ENCODE measurements at places on chromosomes 11 and 22. TPM values are rescaled to one million over a fixed set of nuclear protein-coding genes. Genes with fewer than 3 reads are reported as not detected.
A peak's percentile ranks its signal among the peaks of the same experiment; 100 is the strongest.

The RIC3 gene
- 2.4 TPM for total RNA-seq

The IGF2 gene
- 0.45 TPM for total RNA-seq

The RTCB gene
- 228 TPM for total RNA-seq

The OR52H1 gene
- not detected for total RNA-seq

The JAM3 gene
- total RNA-seq, result 53.9 TPM

The GAL3ST3 gene
- total RNA-seq, result not detected

The KBTBD4 gene
- 26.9 TPM for total RNA-seq

The TCP11L1 gene
- total RNA-seq, result 17.3 TPM

The WNT7B gene
- 15.7 TPM for total RNA-seq

The MS4A4A gene
- total RNA-seq, result not detected

- no peak for DNase-seq
Measured at GRCh38 chr11:24267014-24267413, 229.8 kb upstream of the LUZP2 start.

DNA sequence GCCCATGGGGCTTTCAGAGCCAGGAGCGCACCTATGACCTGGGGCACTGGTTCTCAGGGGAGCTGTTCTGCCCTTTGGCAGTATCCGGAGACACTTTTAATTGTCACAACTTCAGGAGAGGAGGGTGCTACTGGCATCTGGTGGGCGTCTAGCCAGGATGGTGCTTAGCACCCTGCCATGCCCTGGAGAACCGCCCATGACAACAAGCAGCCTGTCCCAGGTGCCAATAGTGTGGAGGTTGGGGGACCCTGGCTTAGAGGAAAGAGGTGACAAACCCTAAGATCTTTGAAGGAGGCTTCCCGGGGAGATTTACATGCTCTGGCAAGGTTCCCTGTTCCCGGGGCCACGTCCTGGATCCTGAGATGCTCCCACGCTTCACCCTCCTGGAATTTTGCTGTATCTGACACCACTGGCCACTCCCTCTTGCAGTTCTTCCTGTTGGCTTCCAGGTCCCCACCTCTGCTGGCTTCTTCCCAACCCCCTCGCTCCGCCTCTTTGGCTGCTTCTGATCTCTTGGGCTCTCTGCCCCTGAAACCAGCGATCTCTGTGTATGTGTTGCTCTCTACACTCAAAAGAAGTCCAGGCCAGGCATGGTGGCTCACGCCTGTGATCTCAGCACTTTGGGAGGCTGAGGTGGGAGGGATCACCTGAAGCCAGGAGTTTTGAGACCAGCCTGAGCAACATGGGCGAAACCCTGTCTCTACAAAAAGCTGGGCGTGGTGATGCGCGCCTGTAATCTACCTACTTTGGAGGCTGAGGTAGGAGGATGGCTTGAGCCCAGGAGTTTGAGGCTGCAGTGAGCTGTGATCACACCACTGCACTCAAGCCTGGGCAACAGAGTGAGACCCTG is 31.1 kb downstream of the FADS3 start:
- DNase-seq, result peak; percentile 23

- DNase-seq, result peak; percentile 77
Measured at GRCh38 chr22:36277482-36278291, 24.8 kb downstream of the APOL1 start.

DNA sequence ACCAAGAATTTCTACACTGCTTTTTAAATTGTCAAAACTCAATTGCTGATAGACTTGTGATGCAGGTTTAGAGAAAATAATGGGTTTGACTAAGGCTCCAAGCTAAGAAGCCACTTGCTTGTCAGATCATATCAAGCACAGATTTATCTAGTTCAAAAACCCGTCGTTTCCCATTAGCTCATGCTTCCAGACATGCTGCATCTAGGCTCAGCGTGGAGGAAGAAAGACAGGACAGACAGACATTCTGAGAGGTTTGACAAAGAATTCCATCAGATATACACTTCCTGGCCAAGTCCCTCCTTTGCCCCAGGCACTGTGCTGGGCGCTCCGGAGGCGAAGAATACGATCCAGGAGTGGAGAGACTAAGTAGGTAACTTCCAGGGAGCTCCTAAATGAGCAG is 76.8 kb downstream of the KCNC1 start:
- DNase-seq, result no peak

DNA sequence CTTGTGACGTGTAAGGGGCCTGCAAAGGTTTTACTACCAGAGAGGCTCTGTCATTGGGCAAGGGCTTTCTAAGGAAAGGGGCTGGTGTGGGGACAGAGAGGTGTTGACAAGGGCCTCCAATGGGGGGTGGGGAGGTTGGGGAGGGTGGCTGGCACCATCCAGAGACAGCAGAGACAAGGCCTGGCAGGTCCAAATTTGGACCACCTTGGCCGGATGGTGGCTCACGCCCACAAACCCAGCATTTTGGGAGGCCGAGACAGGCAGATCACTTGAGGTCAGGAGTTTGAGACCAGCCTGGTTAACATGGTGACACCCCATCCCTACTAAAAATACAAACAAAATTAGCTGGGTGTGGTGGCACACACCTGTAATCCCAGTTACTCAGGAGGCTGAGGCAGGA is 2.2 kb upstream of the CHRM4 start:
- no peak for DNase-seq

DNA sequence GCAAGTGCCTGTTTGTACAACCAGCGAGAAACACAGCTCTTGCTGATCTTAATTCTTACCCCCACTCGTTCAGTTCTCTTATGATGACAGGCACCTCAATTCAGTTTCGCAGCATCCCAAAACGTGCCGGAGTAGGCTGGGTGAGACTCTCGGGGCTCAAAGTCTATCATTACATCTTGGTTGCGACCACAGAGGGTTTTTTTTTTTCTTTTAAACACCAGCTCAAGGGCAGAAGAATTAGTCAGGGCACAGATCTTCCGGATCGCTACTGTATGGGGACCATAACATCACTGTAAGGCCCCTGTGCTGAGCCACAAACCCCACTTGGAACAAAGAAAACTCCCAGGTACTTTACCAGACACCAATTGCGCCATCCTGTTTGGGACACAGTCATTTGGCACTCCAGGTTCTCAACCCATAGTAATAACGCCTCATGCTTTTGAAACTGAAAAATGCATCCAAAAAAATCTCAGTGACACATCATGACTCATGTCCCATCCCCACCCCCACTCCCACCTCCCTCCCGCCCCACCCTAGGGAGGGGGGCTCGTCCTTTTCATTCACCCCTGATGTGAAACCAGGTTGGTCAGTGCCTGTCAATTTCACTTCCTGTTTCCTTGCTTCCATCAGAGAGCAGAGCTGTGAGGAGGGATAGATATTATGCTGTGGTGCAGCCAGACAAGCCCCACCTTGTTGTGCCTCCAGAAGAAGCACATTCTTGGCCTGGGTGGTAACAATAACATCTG is 41.0 kb upstream of the CD5 start:
- peak; percentile 64 for DNase-seq

DNA sequence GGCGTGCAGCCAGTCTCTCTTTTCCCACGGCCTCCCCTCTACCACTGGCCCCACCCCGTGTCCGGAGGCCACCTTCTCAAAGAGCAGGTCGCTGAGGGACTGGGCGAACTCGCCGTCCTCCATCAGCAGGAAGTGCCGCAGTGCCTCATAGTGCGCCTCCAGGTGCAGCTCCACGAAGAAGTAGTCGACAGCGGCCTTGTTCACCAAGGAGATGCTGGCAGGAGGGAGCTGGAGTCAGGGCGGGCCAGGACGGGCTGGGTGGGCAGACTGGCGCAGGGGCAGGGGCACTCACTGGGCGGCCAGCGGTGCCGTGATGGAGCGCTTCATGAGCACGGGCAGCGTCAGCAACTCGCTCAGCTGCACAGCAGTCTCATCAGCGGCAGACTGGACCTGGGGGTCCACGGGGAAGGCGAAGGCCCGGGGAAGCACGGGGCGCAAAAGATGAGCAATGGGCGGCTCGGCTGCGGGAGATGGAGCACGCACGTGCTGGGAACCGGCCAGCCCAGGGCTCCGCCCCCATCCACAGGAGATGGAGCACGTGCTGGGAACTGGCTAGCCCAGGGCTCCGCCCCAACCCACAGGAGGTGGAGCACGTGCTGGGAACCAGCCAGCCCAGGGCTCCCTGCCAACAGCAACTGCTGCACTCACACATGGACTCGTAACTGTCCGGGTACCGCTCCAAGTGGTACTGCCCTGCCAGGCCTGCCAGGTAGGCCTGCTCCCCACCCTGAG is 18.4 kb downstream of the SELENOO start:
- DNase-seq, result peak; percentile 69

DNA sequence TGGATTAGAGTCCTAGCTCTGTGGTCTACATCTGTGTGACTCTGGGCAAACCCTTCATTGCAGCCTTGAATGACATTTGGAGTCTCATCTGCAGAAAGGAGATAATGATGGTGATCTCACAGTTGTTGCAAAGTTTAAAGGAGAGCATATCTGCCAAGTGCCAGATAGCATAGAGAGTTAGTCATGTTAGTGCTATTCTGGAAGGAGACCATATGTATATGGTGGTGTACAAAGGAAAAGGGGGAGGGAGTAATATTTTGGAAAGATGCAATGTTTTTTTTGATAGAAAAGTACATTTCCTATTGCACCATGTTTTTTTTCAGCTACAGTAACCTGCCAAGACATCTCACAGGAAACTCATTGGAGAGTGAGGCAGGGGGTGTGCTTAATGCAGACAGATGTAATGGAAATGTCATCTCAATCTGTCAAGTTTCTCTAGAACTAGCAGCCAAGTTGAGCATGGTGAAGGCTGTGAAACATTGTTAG is 92.1 kb upstream of the NARS2 start:
- DNase-seq, result no peak

- DNase-seq, result peak; percentile 17
Measured at GRCh38 chr11:79314906-79315689, 125.7 kb downstream of the TENM4 start.

DNA sequence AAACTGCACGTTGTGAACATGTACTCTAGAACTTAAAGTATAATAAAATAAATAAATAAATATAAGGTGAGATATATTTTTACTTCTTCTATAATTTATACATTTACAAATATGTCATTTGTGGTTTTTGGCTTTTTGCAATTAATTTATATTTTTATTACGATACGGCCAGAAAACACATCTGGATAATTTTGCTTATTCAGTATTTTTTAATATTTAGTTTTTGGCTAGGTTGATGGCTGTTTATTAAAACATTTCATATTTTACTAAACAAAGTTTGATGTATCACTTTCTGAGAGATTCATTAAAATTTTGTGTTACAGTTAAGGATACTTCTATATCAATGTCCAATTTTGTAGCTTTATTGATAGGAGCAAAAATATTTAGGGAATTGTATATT is 15.7 kb upstream of the TYR start:
- DNase-seq, result no peak

GRCh38 chr22:45583504-45583903 is 80.8 kb downstream of the FBLN1 start:
- DNase-seq, result no peak

DNA sequence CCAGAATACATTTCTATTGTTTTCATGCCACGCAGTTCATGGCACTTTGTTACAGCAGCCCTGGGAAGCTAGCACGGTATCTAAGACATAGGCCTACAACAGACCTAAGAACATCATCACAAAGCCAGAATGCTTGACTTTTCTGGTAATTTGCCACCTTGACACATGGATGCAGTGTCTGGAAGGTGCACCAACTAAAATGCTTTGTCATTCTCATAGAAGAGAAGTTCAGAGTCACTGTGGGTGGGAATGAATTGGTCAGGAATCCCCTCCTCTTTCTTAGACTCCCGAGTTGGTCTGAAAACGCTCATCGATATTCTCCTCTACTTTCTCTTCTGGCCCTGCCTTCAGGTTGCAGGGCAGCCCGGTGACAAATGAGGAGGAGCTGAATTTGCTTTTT is 121.5 kb downstream of the COMMD9 start:
- DNase-seq, result no peak

GRCh38 chr22:42066126-42066761 is 4.4 kb downstream of the NAGA start:
- no peak for DNase-seq

DNA sequence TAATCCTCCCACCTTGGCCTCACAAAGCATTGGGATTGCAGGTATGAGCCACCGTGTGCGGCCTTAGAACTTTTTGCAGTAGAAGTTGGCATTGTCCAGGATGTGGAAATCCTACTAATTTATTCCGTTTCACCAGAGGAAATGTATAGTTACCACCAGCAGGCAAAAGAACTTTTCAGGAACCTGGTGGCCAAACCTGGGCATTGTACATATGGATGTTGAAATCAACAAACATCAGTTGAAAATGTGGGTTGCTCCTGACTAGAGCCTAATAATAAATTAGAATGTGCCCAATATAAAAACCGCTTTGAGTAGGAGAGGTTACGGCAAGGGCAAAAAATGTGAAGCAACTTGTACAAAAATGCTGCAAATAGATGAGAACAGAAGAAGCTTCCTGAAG is 40.7 kb upstream of the XBP1 start:
- DNase-seq, result no peak

DNA sequence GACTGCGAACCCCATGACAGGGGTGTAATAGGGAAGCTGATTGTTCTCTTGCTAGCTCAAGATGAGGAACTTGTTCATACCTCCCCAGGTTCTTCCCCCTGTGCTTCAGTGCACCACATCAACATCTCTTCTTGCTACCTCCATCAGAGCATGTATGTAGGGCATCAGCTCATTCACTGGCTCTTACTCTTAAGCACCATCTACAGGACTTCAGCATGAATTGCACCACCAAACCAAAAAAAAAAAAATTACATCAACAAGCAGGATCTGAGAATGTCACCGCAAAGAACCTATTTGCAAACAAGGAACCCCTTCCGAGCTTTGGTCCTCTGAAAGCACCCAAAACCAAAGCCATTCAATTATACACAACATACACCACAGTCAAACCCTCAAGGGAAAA is 2226.5 kb upstream of the RAG2 start:
- no peak for DNase-seq
